ENCODE measurements at places on chromosomes 3 and 15.
A peak's percentile ranks its signal among the peaks of the same experiment; 100 is the strongest.

GRCh38 chr3:1447452-1447851 lies 354.6 kb downstream of the CNTN6 start:
- DNase-seq = no peak

GRCh38 chr15:90239371-90239770 lies 5.4 kb downstream of the GDPGP1 start:
- no peak for DNase-seq

DNA sequence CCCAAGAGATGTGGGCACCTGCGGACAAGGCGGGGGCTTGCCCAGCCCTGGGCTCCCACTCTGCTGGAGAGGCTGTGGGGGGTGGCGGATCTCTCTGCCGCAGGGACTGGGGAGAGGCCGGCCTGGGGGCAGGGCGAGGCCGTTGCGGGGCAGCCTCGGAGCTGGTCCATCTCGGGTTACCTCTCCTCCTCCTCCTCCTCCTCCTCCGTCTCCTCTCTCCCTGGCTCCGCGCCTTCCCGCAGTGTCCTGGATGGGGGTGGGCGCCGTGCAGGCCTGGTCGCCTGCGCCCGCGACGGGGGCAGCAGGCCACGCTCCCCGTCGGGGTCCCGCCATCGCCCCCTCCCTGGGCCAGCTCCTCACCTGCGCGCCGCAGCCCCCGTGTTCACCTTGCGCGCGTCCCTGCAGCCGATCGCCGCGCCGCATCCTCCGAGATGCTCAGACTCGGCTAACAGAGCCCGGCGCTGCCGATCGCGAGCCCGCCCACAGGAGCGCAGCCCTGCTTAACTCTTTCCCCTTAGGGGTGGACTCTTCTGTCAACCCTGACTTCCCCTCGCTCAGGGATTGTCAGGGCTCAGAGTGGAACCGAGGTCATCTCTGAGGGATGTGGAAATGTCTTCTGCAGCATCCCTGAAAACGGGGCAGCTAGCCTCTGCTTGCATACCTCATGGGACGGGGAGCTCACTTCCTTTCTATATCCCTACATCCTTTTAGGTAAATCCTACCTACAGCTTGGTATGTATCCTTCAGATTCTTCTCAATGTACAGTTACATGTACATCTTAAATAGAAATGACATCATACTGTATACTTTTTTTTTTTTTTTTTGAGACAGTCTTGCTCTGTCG lies at the start of gene PRRT3:
TSS of gene PRRT3 (minus strand) at position 447 of the 844 bp plus-strand sequence. CDS start 2,293 bp downstream, outside the sequence.
- DNase-seq = no peak

DNA sequence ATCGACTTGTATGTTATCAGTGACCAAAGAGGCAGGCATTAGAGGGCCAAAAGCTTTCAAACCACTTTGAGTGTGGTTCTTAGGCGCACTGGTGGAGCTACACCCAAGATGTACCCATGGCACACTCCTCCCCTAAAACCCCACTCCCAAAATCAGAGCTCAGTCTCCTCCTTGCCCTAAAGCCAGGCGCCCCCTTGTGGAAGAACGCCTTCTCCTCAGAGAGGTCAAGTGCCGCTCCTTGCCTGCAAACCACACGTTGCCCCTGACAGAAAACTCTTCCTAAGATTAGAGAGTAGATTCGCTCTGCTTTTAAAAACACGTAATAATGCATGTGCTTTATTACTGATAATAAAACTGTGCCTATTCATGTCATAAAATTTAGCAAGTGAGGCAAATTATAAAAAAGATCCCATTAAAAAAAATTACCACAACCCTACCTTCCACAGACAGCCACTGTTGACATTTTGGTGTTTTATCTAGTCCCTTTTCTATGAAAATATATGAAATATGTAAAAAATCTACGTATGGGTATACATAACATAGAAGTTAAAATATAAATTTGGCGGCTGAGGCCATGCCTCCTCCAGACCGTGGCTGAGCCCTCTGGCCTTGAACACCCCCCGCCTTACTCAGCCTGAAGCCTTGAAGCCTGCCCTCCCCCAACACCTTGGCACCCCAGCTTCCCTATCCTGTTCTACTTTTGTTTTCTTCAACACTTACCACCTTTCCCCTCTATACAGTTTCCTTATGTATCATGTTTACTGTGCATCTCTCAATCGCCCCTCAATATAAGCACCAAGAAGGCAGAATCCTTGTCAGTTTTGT lies 33.5 kb downstream of the BCL2L10 start:
- DNase-seq = no peak

- DNase-seq = peak; percentile 23
These were observed 218.1 kb downstream of the CLSTN2 start for GRCh38 chr3:140152851-140153639.

- no peak for DNase-seq
These were observed 86.0 kb downstream of the IQCH start for GRCh38 chr15:67340630-67341029.

GRCh38 chr3:105752791-105753415 lies 115.9 kb downstream of the CBLB start:
- no peak for DNase-seq

GRCh38 chr3:64163755-64164148 lies 61.5 kb downstream of the PRICKLE2 start:
- no peak for DNase-seq

DNA sequence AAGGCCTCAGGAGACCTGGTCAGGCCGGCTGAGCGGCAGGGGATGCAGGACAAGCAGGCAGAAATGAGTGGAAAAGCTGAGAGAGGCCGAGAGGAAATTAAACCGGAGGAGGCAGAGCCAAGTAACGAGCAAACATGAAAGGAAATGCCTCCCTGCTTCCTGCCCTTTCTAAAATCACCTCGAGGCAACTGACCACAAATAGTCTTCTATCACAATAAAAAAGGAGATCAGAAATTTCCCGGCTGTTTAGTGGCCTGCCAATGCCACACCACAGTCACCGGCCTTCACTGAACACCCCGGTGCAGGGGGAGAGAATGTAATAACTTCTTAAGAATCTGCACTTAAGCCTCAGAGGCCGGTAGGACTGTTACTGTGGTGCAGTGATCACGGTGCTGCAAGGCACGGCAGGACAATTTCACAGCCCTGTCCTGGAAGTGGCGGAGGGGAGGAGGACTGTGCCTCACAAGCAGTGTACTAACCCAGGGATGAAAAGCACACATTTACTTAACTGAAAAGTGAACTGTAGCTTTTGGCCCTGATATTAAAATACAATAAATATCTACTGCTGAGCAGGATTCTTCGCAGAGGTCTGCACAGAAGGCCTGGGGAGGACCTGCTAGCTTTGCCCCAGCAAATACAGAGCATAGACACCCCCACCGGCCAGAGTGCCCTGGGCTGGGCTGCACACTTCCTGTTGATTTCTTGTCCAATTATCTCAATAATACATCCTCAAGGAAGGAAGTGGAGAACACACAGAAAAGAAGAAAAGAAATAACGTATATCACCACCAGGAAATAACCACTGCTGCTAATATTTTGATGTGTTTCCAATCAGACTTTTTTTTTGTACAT lies 183.5 kb upstream of the NSMCE3 start:
- no peak for DNase-seq

- DNase-seq = no peak
These were observed 10.8 kb downstream of the SHISA5 start for GRCh38 chr3:48493203-48493501.

- no peak for DNase-seq
These were observed 80.6 kb upstream of the FOXB1 start for GRCh38 chr15:59923508-59923907.

GRCh38 chr15:92627014-92627413 lies 28.6 kb downstream of the FAM174B start:
- no peak for DNase-seq

DNA sequence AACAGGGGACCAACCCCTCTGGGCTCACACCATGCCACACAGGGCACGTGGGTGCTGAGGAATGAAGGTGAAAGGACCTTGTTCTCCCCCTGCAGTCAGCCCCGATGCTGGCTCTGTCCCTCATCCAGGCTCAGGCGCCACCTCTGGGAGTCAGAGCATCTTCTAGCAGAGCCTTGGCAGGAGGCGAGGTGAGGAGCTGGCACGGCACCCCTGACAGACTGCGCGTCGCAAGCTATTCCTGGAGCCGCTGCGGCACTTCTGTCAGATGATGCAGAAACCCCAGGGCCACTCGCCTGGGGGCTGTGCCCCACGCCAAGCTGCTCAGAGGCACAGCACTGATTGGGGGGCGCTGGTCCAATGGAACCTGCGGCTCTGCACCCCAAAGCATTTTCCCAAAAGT lies 62.0 kb downstream of the MGLL start:
- DNase-seq = no peak

- no peak for DNase-seq
These were observed 8.1 kb downstream of the CFAP100 start for GRCh38 chr3:126402666-126403302.

DNA sequence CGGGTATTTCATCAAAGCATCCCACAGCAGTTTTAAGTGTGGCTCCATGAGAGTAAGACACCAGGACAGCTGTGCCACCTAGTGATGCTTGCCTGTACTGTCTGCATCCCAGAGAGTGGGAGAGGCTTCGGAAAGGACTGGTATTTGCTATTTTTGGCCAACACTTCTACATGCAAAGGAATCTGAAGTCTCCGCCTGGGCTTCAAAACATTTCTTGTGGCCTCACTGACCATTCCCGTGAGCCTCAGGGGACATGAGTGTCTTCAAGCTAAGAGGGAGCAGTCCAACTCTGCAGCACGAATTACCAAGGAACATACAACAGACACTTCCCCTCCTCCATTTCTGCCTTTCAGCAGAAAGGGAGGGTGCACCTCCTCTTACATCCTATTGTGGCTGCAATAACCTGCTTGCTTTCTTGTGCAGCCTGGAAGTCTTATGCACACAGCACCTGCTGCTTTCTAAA lies 177.5 kb downstream of the RORA start:
- no peak for DNase-seq

DNA sequence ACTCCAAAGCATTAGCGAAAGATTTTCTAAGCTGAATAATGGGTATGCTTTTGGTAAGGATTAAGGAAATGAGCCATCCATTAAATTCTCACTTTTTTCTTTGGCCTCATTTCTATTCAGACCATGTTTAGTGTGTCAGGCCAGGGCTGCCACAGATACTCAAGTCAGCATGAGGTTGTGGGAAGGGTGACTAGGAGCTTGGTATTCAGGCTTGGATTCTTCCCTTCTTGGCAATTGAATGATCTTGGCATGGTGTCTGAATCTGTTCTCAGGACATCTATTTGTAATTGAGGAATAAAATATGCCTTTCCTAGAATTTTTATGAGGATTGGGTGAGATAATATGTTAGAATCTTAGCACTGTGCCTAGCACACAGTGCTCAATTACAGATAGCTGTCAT lies 11.2 kb downstream of the CCNB2 start:
- no peak for DNase-seq

DNA sequence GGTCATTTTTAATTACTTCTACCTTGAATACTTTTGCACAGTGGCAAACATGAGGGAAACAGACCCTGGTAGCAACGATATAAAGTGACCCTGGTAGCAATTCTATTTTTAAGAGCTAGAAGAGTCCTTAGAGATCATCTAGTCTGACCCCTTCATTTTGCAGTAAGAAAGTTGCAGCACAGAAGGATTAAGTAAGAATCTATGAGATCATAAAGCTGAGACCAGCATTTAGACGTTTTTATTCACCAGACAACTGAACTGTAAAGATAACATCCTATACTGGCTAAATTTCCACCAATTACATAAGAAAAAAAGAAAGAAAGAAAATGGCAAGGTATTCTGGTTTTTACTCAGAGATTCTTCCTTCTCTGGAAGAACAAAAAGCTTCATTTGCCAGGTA lies 49.9 kb downstream of the LRRFIP2 start:
- no peak for DNase-seq

GRCh38 chr15:28977377-28978010 lies 91.7 kb downstream of the APBA2 start:
- no peak for DNase-seq

GRCh38 chr3:117874028-117874690 lies 1160.5 kb downstream of the IGSF11 start:
- no peak for DNase-seq

- DNase-seq = no peak
These were observed 116.7 kb upstream of the CGNL1 start for GRCh38 chr15:57259568-57260040.

DNA sequence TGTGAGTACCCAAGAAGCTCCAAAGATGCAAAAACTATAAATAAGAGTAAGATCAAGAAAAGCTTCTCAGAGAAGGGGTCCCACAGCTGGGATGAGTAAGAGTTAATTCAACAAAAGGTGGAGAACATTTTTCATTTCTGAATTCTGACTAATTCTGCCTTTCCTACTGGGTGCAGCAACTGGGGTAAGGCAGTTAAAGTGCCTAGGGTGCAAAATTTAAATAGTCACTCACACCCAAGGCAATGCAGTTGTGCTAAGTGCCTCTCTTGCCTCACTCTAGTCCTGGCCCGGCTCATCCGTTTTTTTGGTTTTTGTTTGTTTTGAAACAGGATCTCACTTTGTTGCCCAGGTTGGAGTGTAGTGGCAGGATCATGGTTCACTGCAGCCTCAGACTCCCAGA lies 240.2 kb downstream of the TP63 start:
- DNase-seq = no peak

DNA sequence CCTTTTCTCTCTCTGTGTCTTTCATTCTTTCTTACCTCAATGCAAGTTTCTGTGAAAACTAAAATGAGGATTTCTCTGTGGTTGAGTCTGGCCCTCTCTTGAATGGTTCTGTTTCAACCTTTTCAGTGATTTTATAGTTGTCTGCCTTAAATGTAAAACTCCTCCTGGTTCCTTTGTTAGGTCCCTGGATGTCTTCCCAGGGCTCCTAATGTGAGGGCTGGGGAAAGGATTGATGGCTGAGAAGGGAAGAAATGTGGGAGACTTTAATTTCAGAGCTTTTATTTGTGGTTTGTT lies 90.6 kb upstream of the GRM7 start:
- no peak for DNase-seq

DNA sequence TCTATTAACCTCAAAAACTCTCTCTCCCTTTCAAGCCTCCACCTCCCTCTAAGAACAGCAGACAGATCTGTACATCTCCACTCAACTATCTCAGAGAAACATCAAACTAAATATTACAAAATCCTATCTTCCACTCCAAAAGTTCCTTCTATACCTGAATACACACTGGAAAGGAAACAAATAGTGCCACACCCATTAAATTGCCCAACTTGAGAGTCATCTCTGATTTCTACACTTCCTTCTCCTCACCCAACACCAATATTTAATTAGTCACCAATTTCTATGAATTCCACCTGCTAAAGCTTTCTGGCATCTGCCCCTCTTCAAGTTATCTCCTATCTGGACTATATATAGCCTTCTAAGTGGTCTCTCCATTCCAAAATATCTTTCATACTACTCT lies 65.8 kb downstream of the PEAK1 start:
- DNase-seq = no peak

GRCh38 chr3:102112704-102113230 lies 263.5 kb downstream of the NFKBIZ start:
- DNase-seq = no peak

DNA sequence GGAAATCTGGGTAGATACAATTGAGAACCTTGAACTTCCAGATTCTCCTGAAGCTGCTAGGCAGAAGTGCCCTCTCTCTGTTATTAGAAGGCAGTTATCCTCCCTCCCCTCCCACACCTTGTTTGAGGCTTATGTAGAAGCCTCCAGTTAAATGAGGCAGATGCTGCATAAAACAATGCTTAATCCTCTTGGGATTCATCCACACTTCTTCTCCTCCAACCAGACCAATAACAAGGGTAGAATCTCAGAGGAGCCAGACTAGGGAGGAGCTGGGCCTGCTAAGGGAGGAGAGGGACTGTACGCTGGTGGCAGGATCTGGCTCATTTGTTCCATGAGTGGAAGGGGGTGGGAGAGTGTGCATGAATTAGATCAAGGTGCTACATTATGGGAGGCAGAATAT lies 88.3 kb upstream of the PRR23C start:
- DNase-seq = no peak

Measured in DMS 273 treated with DMSO at 0.1 percent for 48 hours (cell line).